ENCODE measurements at places on chromosomes 7 and 10. TPM values are rescaled to one million over a fixed set of nuclear protein-coding genes. Genes with fewer than 3 reads are reported as not detected.

CNNM1 gene
- total RNA-seq = 19.0 TPM

ATRNL1 gene
- total RNA-seq = 0.25 TPM

ZP3 gene
- total RNA-seq = 17.5 TPM

PRXL2A gene
- total RNA-seq = 46.5 TPM

TSPAN15 gene
- 105 TPM for total RNA-seq

SYNPO2L gene
- total RNA-seq = not detected

ZPBP gene
- not detected for total RNA-seq

CNPY4 gene
- total RNA-seq = 11.8 TPM
